Bronchial smooth muscle cell (primary cell): ENCODE measurements at places on chromosomes 1 and 21. TPM values are rescaled to one million over a fixed set of nuclear protein-coding genes. Genes with fewer than 3 reads are reported as not detected.

The FABP3 gene
- 94.9 and 154 TPM in 2 replicates for total RNA-seq

The PCP4L1 gene
- total RNA-seq, result not detected in 2 replicates

The PDC gene
- not detected in 2 replicates for total RNA-seq

The CRP gene
- total RNA-seq, result not detected in 2 replicates

The GART gene
- total RNA-seq, result 21.1 and 34.7 TPM in 2 replicates

The IFNGR2 gene
- total RNA-seq, result 38.6 and 52.2 TPM in 2 replicates

The RGS1 gene
- total RNA-seq, result not detected in 2 replicates

The RAB42 gene
- total RNA-seq, result 3.6 and 3.8 TPM in 2 replicates

The NTMT2 gene
- total RNA-seq, result not detected in 2 replicates

The TSHB gene
- total RNA-seq, result not detected in 2 replicates

The RABGAP1L gene
- 34.6 and 35.1 TPM in 2 replicates for total RNA-seq

The KCNK1 gene
- total RNA-seq, result 6.2 and 7.6 TPM in 2 replicates

The PGLYRP3 gene
- total RNA-seq, result not detected in 2 replicates

The TSPEAR gene
- not detected in 2 replicates for total RNA-seq

The KRTAP11-1 gene
- total RNA-seq, result not detected in 2 replicates

The BTBD19 gene
- 4.5 and 5.8 TPM in 2 replicates for total RNA-seq

The NUAK2 gene
- 0.43 and 1.3 TPM in 2 replicates for total RNA-seq

The ADAMTSL4 gene
- 14.0 and 16.7 TPM in 2 replicates for total RNA-seq

The BCAR3 gene
- total RNA-seq, result 15.0 and 24.9 TPM in 2 replicates

The GPR3 gene
- 0.09 and 0.16 TPM in 2 replicates for total RNA-seq

The KLHL17 gene
- total RNA-seq, result 4.9 and 6.9 TPM in 2 replicates

The MATN1 gene
- total RNA-seq, result 0.17 TPM in 1 of 2 replicates, not detected in the other

The MIXL1 gene
- total RNA-seq, result not detected in 2 replicates

The ATPAF1 gene
- total RNA-seq, result 41.0 and 45.9 TPM in 2 replicates

The LCE5A gene
- total RNA-seq, result not detected in 2 replicates

The LRRC3 gene
- total RNA-seq, result under 0.01 TPM in 2 replicates

The ARID4B gene
- total RNA-seq, result 32.2 and 44.8 TPM in 2 replicates

The PPCS gene
- total RNA-seq, result 17.7 and 36.9 TPM in 2 replicates

The APCS gene
- not detected in 2 replicates for total RNA-seq

The AGPAT3 gene
- 21.4 and 38.6 TPM in 2 replicates for total RNA-seq

The SYT11 gene
- 37.8 and 39.4 TPM in 2 replicates for total RNA-seq

The MYBPHL gene
- total RNA-seq, result not detected in 2 replicates

The TNFRSF4 gene
- under 0.01 TPM in 1 of 2 replicates, not detected in the other for total RNA-seq

The RHD gene
- not detected in 2 replicates for total RNA-seq

The GCSAML gene
- not detected in 2 replicates for total RNA-seq

The FLG2 gene
- under 0.01 TPM in 2 replicates for total RNA-seq
